Fibroblast of villous mesenchyme (primary cell): ENCODE measurements at places on chromosomes 3 and 15. TPM values are rescaled to one million over a fixed set of nuclear protein-coding genes. Genes with fewer than 3 reads are reported as not detected.
A peak's percentile ranks its signal among the peaks of the same experiment; 100 is the strongest.

COL6A5 gene
- total RNA-seq = under 0.01 TPM in 2 replicates

CCR1 gene
- total RNA-seq = under 0.01 and 0.32 TPM in 2 replicates

C3orf20 gene
- total RNA-seq = under 0.01 TPM in 1 of 2 replicates, not detected in the other

NKTR gene
- 69.6 and 82.9 TPM in 2 replicates for total RNA-seq

- DNase-seq = peak; percentile 95
Observed at GRCh38 chr3:29758434-29759322, 477.8 kb downstream of the RBMS3 start.

GRCh38 chr15:82750831-82751180, 41.1 kb upstream of the AP3B2 start:
- DNase-seq = no peak

- DNase-seq = no peak
Observed at GRCh38 chr3:17398959-17399551, 343.4 kb downstream of the TBC1D5 start.

DNA sequence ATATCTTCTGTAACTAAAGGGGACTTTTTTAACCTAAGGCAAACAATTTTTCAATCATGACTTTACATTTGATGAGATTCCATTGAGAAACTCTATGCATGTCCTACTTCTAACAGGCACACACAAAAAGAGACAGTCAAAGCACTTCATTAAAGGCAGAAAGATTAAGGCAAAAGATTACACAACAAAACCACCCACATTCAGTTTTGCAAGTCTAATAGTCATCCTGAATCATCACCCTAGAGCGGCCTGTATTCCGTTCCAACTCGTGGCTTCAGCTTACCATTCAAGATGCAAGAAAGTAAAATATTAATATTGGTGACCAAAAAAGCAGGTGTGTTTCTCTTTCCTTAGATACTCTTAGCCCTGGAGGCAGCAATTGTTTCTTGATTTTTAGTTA, 205.9 kb downstream of the P3H2 start:
- peak; percentile 84 for DNase-seq

DNA sequence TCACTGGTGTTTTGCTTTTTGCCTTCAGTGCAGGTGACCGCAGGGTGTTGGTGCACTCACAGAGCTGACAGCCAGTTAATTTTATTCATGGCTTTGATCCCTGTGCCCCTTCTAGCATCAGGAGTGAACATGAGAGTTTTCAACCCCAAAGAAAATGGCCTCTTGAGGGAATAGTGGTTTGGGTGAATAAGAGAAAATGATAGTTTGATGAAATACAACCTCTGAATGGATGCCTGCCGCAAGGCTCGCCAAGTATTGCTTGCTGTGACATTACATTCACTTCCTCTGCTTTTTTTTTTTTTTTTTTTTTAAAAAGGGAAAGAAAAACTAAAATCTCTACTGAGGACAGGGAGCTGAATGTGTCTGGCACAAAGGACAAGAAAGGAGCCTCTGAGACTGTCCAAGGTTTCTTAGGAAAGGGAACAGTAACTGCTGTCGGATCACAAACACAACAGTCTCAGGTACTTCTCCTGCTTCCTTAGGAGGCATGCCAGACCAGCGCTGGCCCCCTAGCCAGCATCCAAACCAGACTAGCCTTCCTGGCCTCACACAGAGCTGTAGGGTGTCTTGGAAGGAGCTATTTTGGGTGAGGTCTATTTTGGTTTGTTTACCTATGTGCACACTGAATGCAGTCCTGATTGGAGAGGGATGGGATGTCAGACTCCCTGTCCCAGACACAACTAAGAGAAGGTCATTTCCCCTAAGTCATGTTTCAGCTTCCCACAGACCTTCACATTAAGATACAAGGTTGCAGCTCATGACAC, 29.0 kb downstream of the CCDC80 start:
- DNase-seq = no peak

GRCh38 chr3:124829178-124829818, 57.9 kb downstream of the ITGB5 start:
- DNase-seq = no peak
